ENCODE measurements at places on chromosomes 16 and 17.

- DNase-seq: no peak
These were observed 37.3 kb upstream of the FA2H start for GRCh38 chr16:74811911-74812310.

DNA sequence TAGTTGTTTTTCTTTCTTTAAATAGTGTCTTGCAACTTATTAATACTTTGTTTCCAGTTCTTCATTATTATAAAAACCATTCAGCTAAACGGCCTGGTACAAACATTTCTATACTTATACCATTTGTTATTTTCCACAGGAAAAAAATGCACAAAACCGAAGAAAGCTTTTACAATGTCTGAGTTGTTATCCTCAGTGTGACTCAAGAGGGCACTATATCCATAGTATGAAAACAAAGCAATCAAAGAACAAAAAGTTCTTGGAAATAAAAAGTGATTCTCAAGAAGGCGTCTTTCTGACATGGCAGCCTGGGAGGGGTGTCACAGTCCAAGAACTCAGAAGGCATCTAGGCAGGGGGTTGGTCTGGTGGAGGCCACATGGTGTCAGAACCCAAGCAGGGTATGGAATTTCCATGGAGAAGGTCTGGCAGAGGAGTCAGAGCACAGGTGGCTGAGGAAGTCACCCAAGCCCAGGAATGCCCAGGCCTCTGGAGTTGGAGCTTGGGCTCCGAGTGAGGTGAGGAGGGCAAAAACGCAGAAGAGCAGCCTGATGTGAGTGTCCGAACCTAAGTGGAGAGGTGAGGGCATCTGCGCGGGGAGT lies 70.9 kb upstream of the ATP2A3 start:
- no peak for DNase-seq

GRCh38 chr16:28505489-28506137 lies 1.0 kb downstream of the IL27 start:
- DNase-seq: no peak

GRCh38 chr17:42675965-42676423 lies 800 bp downstream of the PLEKHH3 start:
- no peak for DNase-seq

DNA sequence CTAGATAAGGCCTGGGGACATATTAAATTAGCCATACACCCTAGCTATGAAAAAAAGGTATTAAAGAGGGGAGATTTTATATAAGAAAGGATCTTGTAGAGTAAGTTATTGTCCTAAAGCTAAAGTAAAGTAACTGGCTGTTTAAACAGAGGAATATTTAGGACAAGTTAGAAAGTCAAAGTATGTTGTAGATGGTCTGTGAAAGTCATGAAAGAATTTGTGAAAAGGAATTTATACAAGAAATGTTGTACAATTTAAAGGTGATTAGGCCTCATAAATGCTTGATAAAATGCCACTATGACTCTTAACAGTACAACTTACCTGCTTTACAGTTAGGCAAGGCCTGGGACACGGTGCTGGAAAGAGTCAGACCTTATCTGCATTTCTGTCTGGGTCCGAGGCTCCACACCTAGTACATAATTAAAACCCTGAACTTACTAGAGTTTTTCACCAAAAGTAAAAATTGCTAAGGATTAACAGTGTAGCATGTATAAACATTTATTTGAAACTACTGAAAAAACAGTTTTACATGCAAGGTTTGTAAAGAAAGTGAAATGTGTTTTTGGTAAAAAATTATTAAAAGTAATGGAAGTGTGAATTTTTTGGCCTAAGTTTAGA lies 445.3 kb upstream of the TOM1L1 start:
- DNase-seq: no peak

DNA sequence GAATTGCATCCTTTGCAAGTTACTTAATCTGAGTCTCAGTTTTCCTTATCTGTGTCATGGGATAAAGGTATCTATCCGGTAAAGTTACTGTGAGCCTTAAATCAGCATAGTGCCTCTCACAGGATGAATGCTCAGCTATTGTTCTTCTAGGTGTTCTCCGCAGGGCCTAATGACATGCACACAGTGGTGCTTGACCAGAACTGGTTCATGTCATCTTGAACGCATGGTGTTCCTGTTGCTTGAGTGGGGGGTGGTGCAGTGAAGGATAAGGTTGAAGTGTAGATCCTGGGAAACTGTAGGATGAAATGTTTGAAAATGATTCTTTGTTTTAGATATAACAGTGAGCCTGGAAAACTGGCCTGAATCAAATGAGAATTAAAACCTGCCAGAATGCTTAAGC lies 4.0 kb downstream of the KRT40 start:
- no peak for DNase-seq

DNA sequence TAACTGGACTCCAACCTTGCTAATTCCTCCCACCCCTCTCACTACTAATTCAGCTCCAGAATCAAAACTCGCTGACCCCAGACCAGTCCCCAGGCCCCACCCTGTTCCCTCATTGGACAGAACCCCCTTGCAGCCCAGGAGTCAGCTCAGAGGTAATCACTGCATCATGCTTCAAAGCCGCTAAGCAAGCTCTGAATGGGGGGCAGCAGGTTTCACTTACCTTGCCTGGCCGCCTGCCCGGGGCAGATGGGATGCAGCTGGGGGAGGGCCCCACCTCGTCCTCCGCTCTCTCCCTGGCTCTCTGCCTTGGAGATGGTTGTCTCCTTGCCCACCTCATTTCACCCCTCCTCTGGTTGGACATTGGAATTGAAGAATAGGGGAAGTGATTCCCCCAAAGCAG lies 4.8 kb upstream of the NGFR start:
- no peak for DNase-seq

DNA sequence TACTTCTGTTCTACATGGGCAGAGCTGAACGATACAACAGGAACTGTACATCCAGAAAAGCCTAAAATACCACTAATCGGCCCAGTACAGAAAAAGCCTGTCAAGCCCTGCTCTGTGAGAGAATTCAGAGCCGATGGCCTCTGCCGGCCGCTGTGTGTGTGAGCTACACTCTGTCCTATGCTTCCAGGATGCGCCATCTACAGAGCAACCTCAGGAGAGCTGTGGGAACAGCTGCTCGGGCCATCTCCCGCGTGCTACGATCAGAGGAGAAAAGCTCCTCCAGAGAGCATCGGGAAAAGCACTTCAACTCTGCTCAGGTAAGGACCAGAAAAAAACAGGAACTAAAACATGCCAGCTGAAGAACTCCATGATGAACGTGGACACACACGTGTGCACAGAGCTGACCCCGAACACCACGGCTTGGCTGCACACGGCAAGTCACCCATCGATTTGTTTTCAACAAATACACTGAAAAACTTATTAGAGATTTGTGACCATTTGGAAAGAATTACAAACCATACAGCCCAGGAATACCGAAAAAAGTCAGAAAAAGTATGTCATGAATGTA lies 115.9 kb downstream of the ANKRD11 start:
- no peak for DNase-seq

DNA sequence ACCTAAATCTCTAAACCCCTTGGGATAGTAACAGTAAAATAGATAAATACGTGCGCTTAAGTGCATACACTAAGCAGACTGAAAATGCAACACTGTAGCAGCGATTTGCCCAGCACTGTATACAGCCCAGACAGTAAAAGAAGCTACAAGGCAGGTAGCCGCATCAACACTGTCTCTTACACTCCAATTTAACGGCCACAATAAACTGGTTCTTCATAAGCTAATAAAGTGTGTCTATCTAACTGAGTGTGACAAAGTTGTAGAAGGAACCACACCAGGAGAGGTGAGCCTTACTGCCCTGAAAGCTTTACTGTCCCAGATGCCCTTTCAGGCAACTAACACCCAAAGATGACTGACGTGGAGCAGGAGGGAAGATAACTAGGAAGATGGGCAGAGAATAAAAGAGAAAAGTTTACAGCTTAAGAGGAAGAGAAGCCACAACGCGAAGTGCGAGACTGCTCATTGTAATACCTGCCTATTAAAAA lies 847 bp downstream of the ZDHHC7 start:
- DNase-seq: no peak

GRCh38 chr17:6578491-6578890 lies 22.1 kb upstream of the PITPNM3 start:
- no peak for DNase-seq

GRCh38 chr17:46822388-46822921 lies 4.0 kb upstream of the WNT3 start:
- DNase-seq: no peak

DNA sequence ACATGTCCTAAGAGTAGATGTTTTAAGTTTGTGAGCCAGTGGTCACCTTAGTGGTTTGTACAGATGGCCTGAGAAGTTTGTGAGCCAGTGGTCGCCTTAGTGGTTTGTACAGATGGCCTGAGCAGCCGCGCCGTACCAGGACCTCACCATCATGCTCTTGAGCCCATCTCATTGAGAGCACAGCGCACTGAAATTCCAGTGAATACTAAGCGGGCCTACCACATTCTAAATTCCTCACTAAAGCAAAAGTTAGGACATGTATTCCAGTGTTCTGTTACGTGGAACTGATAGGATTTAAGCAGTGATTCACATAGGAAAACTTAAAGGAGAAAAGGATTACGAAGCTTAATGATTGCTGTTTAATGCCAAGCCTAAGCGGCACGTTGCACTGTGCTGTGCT lies 3.9 kb downstream of the USP10 start:
- no peak for DNase-seq

- DNase-seq: no peak
These were observed 432.9 kb upstream of the DYNLRB2 start for GRCh38 chr16:80107900-80108299.

DNA sequence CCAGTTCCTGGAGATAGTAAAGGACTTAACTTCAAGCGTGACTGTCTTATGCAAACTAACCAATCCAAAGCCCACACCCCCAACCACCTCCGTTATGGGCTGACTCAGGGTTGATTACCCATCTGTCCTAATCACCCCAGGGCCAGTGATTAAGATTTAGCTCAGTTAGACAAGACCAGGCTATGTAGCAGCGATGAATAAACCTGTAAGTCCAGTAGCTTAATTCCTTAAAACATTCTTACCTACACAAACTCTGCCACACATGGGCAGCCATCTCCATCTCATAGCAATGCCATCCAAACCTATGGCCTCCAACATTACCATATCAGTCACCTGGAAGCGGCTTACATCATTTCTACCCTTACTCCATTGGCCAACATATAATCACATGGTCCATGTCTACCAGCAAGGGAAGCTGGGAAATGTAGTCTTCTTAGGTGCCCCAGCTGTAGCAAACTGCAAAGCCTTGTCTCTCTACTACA lies 266.7 kb downstream of the SHISA9 start:
- no peak for DNase-seq

DNA sequence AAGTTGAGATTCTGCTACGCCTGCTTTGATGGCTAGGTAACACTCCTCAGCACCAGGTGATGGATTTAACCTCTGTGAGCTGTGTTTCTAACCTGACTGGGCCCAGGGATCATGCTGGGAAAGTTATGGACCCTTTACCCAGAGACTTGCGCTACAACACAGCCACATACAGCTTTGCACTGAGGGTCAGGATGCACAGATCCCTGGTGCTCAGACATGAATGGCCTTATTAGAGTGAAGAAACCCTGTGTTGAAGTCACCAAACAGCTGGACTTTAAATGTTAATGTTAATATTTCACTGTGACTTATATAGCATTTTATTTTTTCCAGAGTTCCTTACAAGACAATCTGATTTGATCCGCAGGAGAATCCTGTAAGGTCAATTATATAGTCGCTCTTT lies 114.3 kb downstream of the MSI2 start:
- DNase-seq: no peak

DNA sequence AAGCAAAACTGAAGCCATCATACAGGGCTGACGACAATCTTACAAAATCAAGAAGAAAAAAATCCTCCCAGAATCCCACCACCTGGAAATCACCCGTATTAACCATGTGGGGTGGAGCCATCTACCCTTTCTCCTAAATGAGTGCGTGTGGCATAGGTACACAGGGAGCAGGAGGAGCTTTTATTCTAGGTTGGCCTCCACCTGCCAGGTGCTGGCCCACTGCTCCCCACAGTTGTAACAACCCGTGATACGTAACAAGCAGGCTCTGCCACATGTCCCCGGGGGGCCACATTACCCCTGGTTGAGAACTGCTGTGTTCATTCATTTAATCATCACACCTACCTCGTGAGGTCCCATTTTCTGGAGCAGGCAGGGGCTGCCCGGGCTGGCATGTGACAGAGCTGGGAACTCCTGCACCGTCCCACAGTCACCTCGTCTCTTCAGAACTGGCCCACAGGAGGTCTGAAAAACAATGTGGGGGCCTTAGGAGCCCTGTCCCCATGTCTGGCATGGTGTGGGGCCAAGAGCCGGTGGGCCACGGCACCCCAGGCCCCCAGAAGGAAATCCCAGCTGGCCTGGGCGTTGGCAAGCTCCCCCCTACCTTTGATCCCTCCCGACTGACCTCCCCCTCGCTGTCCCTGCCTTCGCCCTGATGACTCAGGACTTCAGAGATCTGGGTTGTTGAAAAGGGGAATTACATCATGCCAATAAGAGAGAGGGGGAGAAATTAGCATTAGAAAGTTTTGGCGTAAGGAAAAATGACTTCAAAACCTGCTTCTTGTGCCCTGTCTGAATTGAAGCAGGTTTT lies 12.9 kb downstream of the CMIP start:
- no peak for DNase-seq

DNA sequence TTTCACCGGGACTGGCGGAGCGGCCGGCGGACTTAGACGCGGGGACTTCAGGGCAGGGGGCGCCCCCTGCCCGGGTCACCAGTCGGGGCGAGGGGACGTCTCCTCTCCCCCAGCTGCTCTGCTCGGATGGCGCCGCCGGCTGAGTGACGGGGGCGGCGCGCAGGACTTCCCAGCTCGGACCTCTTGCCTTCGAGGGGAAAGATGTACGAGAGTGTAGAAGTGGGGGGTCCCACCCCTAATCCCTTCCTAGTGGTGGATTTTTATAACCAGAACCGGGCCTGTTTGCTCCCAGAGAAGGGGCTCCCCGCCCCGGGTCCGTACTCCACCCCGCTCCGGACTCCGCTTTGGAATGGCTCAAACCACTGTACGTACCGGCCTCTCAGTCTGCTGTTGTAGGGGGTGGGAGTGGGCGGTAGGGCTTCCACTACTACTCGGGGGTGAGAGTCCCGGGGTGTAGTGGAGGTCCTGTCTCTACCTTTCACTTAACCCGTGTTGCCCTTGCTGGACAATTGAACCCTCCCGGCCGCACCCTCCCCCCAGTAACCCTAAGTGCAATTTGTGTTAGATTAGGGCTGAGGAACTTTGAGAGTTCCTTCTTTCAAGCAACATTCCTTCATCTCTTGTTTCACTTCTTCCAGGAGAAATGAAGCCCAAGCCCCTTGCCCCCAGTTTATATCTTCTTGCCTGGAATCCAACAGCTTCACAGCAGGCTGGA lies 21.9 kb downstream of the GJD3 start:
- DNase-seq: no peak

All from NCI-H1105 treated with DMSO at 0.1 percent for 48 hours (cell line).